Lower lobe of right lung (tissue), 2 donors: ENCODE measurements at places on chromosomes 16 and 17.

DNA sequence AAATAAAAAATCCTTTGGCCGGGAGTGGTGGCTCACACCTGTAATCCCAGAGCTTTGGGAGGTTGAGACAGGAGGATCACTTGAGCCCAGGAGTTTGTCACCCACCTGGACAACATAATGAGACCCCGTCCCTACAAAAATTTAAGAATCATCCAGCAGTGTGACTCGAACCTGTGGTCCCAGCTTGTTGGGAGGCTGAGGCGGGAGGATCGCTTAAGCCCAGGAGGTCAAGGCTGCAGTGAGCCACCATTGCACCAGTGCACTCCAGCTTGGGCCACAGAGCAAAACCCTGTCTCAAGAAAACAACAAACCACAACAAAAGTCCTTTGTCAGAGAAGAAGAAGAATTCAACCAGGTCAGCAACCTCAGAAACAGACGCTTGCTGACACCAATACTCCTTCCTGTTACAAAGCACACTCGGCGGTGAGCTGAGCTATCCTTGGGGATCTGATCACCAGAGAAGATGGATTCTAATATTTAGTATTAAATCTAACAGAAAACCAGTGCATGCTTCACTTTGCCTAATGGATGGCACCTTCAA lies 12.9 kb upstream of the PVALEF start:
- DNase-seq = no peak

DNA sequence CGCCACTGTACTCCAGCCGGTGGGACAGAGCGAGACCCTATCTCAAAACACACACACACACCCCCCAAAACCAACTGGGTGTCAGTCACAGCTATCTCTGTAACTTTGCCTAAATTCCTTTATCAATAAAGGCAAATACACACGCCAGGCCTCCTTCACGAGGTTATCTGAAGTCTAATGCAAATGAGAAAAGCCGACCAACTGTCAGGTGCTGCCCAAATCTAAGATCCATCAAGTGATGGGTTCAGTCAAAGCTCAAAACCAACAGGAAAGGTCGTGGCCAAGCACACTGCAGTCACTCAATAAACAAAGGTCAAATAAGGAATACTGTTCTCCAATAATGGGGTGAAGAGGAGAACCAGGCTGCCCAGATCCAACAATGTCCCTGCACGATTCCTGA lies 1.1 kb downstream of the ANKFY1 start:
- no peak for DNase-seq

DNA sequence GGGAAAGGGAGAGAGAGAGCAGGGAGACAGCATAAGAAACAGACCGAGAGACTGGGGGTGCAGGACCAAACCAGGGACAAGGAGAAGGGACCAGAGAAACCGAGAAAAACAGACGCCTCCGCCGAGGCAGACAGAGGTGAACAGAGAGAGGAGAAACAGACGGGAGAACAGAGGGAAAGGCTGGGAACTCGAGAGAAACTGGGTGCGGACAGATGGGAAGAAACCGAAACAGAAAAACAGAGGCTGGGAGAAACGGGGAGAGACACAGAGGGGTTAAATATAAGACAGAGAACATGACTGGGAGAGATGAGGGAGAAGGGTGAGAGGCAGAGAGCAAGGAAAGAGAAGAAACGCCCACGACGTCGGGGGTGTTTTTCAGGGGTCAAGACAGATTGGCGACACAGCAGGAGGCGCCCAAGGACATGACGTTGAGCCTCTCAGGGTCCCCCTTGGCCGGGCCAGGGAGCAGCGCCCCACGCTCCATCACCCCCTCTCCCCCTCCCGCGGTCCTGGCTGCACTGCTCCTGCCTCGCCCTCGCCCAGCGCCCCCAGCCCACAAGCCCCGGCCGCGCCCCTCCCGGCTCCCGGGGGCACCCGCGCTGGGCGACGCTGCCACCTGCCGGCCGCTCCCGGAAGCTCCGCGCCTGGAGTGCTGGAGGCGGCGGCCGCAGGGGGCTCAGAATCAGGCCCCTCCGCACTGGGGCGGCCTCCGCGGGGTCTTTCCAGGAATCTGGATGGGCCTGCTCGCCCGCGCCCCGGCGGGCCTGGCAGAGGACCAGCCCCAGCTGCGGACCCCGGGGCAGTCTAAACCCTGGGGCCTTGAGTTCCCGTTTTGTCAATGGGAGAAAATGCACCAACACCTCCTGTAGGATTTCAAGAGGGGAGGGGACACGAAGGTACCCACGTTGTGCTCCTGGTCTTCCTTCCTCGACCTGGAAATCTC lies 1.3 kb upstream of the TMEM92 start:
- peak; percentile 73 for DNase-seq

- DNase-seq = no peak
Measured at GRCh38 chr17:16980061-16980460, 8.1 kb upstream of the TNFRSF13B start.

- no peak for DNase-seq
Measured at GRCh38 chr17:82856361-82856760, 16.5 kb upstream of the ZNF750 start.

- DNase-seq = peak; percentile 67
Measured at GRCh38 chr17:42678951-42679491, 2.2 kb upstream of the PLEKHH3 start.

- DNase-seq = no peak
Measured at GRCh38 chr16:50252874-50253513, 13.4 kb upstream of the ADCY7 start.

DNA sequence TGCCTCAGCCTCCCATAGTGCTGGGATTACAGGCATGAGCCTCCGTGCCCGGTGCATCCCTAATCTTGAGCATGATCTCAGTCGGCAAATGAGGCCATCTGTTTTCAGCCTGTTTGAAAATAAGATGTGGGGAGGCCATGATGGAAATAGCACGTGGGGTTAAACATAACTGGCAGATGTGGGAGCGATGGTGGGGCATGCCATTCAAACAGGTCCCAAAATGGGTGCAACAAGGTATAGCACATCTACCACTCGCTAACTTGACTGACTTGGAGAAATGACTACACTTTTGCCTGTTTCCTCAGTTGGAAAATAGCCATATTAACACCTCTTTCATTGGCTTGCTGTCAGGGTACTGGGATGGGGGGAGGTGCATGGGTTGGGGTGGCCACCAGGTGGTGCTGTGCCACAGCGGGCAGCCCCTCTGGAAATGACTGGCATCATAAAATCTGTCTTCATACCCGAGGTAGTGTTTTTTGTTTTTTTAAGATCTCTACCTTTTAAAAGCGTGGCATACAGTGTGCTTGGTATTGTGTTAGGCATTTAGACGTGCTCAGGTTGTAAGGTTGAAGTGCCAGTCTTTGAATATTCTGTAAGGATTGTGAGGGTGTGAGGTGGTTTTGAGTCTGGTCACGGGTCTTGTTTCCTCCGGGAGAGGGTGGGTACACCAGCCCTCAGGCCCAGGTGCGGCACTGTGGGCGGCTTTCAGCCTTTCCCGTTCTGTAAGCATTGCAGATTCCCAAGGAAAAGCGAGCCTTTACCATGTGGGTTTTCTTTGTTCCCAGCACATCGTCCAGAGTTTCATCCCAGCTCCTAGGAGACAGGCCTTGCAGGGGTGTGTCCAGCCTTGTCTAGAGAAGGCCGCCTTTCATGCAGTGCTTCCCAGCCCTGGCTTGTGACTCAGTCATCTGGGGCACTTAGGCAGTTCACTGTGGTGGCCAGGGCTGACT lies 2.9 kb upstream of the TTYH2 start:
- peak; percentile 75 for DNase-seq

DNA sequence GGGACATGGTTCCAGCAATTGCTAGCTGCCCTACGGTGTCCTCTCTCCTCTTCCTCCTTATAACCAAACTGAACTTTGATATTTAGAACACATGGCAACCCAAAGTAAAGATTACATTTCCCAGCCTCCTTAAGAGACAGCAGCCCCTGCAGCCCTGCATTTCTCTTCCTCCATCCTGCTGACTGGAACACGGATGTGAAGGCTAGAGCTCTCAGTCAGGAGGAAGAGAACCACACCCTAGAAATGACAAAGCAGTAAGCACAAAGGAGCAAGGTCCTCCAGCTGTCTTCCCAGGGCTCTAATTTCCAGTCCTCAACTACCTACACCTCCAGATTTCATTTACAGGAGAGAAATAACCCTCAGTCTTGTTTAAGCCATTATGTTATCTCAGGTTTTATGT lies 10.9 kb downstream of the DYNC1LI2 start:
- no peak for DNase-seq

GRCh38 chr16:81318711-81319110 lies 3.9 kb downstream of the GAN start:
- DNase-seq = no peak

DNA sequence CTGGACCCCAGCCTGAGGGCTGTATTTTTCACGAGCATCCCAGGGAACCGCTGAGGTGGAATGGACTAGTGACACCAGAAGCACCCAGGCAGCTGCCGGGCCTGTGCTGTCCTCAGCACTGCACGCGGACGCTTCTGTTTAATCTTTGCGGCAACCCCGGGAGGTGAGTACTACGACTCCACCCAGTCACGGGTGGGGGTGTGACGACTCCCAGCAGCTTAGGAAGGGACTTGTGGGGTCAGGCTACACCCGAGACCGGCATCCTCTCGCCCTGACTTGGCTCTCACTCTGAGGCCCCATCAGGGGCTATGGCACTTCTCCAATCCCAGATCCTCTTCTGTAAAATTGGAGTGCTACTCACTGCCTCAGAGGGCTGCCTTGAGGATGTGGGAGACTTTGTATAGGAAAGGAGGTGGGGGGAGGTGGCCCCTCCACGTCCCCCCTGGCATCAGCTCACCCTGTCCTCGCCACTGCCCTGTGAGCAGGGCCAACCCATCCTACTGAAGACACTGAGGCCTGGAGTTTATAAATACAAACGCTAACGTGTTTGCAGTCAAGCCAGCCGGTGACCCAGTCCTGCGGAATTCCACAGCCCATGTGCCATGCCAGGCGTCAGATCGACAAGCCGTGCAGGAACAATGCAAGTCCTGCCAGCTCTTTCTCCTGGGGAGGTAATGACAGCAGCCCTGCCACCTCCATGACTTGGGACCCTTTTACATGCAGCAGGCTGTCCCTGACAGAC lies 44.4 kb downstream of the PPL start:
- DNase-seq = no peak

GRCh38 chr16:30065943-30066760 lies 592 bp downstream of the ALDOA start:
- DNase-seq = peak; percentile 76

DNA sequence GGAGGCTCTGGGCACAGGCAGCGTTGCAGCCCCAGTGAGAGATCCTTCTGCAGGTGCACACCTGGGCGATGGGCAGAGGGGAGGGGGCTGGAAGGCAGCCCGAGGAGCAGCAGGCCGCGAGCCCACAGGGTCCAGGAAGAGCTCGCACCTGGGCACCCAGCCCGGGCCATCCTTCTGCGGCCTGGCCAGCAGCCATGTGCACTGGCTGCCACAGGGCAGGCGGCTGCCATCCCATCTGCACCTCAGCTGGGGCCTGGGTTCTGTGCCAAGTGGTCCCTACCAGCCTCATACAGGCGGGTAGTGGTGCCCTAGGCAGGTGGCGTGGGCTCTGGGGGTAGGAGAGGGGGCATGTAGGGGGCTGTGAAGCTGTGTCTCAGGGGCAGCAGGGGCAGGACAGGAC lies 197.2 kb downstream of the RBFOX3 start:
- DNase-seq = no peak

DNA sequence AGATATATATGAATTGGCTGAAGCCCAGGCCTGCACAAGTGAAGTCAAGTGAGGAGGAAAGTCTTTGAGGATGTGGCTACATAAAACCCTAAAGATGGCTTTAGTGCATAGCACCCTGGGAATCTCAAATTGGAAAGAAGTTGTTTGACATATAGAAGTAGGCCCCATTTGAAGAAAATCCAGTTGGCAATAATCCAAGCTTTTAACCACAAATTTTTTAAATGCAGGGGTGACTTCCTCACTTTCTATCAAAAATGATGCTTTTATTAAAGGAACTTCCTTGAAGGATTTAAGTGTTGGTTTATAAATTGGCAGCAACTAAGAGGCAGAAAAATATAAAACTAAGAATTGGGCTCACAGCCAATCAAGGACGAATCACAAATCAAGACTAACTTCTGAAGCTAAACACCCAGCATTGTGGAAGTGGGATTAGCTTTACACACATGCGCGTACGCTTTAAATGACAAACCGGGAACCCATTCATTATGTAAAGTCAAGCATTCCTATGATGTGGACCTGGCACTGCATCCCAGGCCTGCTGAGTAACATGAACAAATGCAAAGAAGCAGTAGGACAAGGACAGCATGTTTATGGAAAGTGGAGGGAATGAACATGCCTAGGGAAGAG lies 63.3 kb downstream of the NOG start:
- no peak for DNase-seq

- no peak for DNase-seq
Measured at GRCh38 chr16:81693041-81693743, 85.9 kb upstream of the PLCG2 start.

GRCh38 chr17:4003131-4003500 lies 38.9 kb upstream of the ATP2A3 start:
- DNase-seq = no peak

GRCh38 chr16:80038566-80038965 lies 438.0 kb upstream of the MAF start:
- no peak for DNase-seq

GRCh38 chr16:4564661-4565267 lies 8.6 kb downstream of the C16orf96 start:
- DNase-seq = no peak
